ENCODE measurements at places on chromosomes 11 and 22. TPM values are rescaled to one million over a fixed set of nuclear protein-coding genes. Genes with fewer than 3 reads are reported as not detected.

DNA sequence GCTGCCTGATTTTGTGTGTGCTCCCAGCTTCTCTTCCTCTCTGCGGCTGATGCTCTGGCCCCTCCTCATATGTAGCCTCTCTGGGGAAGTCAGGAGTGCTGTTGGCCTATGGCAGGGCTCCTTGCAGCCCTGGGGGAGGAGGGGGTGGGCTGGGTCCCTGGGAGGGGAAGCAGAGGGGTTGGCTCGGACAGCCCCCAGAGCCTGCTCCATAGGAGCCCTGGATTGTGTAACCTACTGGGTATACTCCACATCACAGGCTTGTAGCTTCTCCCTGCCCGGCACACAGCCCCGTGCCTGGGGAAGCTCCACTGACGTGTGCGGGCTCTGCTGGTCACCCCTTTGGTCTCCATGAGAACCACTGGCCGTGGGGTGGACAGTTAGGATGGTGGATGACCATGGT is 113.8 kb downstream of the ST3GAL4 start:
- DNase-seq = no peak

NAV2 gene
- 23.4 TPM for total RNA-seq

- no peak for DNase-seq
Measured at GRCh38 chr11:65945941-65946558, 770 bp downstream of the TSGA10IP start.

- no peak for DNase-seq
Measured at GRCh38 chr11:69055598-69056516, 7.1 kb downstream of the TPCN2 start.
